ENCODE measurements at places on chromosomes 16 and 17.

- no peak for DNase-seq
Observed at GRCh38 chr17:45398800-45399199, 33.9 kb downstream of the ARHGAP27 start.

- no peak for DNase-seq
Observed at GRCh38 chr16:89443727-89444084, 46.7 kb downstream of the ANKRD11 start.

DNA sequence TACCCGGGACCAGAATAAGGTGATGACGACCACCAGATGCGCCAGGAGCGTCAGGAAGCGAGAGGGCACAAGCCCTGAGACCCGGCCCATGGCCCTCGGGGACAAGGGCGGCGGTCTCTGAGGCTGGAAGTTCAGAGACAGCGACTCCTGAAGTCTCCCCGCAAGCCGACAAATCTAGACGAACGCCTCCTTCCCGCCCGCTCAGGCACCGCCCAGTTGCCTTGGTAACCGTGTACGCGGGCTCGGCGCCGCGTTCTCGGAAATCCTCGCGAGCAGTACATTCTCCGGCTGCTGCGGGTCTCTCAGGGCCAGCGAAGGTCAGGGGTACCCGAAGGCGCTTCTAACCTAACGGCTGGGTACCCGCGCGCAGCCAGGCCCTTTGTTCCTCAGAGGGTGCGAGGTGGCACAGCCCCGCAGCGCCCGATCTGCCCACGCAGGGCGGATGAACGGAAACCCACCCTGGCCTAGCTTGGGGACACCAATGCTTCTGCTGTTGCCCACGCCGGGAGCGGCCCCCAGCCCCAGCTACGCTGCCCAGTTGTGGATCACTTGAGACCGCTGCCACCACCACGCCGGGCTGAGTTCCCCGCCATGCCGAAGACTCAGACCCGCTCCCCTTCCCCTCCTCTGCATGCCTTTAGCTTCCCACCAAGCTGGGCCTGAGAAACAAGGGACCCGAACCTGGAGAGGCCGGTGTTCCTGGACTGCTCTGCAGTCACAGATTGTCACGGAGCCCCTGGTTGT, at the start of gene TMEM107:
Gene TMEM107 (minus strand): TSS at position 184 of the 744 bp plus-strand sequence. CDS start 94 bp downstream, at position 90.
- peak; percentile 87 for DNase-seq

DNA sequence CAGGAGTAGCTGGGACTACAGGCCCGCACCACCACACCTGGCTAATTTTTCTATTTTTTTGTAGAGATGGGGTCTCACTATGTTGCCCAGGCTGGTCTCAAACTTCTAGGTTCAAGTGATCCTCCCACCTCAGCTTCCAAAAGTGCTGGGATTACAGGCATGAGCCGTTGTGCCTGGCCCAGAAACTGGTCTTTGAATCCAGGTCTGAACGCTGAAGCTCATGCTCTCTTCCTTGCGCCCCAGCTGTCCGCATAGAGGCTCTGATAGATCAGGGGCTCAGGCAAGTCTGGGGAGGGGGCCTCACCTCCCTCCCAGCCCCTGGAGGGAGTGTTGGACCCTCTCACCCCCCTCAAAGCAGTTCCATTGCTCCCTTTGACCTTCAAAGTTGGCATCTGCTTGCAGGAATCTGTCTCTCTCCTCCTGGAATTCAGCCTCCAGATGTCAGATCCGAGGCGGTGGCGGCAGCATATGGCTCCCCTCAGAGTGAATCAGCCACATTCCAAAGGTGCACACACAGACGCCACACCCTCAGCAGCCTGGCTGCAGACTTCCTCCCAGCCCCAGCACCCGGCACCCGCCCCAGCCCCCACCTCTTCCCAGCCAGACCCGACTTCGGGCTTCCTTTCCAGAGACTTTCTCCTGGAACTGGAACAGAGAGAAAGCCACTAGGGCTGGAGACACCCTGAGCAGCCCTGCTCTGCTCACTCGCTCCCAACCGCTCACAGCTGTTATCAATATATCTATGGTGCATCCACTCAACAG, 16.9 kb upstream of the GLIS2 start:
- DNase-seq: no peak

DNA sequence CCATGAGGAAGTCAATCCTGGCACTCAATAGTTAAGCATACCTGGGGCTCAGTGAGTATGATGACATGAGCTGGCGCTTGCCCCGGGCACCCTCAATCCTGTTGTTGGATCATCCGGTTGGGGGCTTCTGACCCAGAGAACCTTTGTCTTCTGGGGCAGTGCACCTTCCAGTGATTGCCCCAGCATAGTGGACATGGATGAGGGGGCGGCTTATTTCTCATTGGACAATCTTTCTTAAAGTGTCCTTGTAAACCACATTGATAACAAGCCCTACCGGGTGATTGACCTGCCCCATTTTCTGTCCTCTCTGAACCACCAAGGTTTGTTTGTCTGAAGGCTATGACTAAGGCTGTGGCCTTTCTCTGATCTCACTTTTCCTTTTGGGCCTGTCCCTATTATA, 18.2 kb downstream of the IGSF6 start:
- no peak for DNase-seq

- DNase-seq: no peak
Observed at GRCh38 chr16:49000594-49000993, 281.0 kb downstream of the CBLN1 start.

GRCh38 chr17:40431231-40431602, 12.0 kb upstream of the IGFBP4 start:
- no peak for DNase-seq

DNA sequence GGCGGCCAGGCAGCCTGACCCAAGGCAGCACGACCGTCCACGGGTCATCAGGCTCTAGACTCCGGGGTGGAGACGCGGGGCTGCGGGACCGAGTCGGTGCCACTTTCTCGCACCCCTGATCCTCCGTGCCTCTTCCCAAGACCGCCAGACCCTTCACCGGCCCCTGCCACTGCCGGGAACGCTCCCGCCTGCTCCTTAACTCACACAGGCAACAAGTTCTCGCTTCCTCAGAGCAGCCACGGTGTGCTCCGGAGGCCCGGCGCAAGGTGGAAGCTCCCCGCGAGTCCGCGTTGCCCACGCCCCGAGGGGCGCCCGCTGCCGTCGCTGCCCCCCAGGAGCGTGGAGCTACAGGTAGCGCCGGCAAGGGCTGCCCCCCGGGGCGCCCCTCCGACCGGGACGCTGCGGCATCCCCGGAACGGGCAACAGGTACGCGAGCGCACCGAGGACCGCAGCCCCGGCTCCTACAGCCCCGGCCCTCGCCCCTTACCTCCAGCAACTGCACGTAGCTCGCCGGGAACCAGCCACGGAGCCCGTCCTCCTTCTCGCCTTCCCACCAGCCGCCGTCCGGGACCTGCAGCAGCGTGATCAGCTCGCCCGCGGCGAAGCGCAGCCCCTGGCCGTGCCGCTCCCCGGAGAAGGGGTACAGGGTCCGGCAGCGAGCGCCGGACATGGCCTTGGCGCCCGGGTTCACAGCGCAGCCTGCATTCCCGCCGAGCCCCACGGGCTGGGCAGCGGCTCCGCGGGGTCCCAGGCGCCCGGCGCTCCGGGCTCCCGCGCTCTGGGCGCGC, 491 bp downstream of the GAS7 start:
- no peak for DNase-seq

- DNase-seq: no peak
Observed at GRCh38 chr16:24018485-24018884, 182.7 kb downstream of the PRKCB start.

DNA sequence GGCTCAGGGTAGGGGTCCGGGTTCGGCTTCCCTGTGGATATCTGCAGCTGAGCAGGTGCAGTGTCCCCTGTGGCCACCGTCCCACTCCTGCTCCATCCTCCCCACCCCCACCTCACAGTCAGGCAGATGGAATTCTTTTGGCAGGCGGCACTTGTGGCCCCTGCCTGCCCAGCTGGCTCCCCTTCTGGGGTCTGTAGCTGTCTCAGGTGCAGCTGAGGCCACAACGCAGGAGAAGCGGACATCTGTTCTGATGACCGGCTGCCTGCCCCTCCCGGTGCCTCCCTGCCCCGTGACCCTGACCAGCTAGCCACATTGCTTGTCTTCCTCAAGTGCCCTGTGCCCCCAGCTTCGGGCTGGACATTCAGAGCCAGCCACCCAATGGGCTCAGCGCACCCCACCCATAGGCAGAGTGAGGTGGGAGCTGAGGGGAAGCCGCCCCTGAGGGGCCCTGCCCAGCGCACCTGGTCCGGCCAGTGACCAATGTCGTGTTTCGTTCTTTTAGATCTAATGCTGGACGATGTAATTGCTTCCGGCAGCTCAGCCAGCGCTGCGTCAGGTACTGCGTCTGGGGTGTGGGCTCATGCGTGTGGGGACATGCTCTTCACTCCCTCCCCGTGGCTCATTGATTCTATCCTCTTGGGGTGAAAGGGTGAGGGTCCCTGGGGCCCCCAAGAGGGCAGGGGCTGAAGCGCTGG, 25.2 kb upstream of the ABCC3 start:
- no peak for DNase-seq

DNA sequence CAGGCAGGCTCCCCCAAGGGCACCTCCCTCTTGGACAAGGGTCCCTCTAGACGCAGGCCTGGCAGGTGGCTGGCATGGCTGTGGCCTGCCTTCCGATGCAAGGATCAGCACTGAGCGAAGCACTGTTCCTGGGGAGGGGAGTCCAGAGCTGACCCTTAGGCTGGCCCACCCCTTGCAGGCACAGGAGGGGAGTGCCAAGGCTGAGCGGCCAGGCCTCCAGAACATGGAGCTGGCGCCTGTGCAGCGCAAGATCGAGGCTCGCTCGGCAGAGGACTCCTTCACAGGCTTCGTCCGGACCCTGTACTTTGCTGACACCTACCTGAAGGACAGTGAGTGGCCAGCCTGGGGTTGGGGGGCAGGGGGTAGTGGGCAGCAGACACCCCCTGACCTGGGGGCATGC, 16.8 kb upstream of the MYO15B start:
- DNase-seq: no peak

- DNase-seq: no peak
Observed at GRCh38 chr17:61464130-61464842, 12.1 kb downstream of the TBX4 start.

- no peak for DNase-seq
Observed at GRCh38 chr17:51833045-51833444, 325.5 kb downstream of the CA10 start.

- no peak for DNase-seq
Observed at GRCh38 chr17:37691807-37692206, 48.6 kb upstream of the DDX52 start.

DNA sequence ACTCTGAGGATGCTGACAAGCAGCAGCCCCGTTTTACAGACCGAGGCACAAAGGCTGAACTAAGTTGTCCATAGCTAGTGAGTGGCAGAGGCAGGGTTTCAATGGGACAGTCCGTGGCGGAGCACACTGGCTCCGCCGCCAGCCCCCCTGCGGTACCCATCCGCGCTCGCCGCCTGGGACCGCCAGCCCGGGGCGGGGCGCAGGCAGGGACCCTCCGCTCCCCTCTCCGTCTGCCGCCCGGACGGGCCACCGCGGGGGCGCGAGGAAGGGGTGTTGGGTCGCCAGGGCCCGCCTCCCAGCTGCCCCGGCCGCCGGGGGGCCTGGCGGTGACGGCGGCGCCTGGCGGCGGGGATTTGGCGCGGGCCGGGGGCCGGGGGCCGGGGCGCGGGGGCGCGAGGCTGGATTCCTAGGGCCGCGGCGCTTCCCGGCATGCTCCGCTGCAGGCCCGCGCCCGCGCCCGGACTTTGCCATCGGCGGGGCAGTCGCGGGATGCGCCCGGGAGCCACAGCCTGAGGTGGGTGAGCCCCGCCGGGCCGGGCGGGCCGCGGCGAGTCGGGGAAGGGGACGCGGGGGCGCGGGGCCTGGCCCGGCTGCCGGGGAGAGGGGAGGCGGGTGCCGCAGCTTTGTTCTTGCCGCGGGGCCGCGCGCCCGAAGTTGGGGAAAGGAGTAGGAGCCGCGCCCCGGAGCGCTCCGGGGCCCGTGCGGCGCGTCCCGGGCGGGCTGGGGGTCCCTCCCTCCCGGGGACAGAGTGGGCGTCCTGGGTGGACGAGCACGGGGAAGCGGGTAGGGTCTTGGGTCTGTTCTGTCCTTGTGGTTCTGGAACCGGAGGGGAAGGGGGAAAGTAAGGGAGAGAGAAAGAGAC, at the start of gene TMEM98:
Gene TMEM98 (plus strand): TSS at position 430 of the 862 bp plus-strand sequence. CDS start 3,376 bp downstream, outside the sequence.
- peak; percentile 86 for DNase-seq

GRCh38 chr17:10927712-10928111, 89.8 kb upstream of the PIRT start:
- no peak for DNase-seq

GRCh38 chr16:634051-634670, 1.9 kb downstream of the METTL26 start:
- DNase-seq: no peak

DNA sequence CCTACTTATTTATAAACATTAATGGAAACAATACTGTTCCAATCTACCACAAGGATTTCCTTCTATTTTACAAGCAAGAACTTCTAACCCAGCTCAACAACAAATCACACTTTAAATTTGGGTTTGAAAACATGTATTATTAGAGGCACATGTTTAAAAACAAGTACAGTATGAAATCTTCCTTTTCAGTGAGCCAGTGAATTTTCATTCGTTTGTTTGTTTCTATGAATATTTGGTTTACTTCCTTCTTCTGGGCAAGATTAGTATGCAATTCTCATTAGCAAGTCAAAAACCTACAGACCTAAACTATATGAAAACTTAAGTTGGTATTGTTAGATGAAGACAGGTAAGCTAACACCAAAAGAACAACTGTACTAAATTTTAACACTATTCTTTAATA, 25.7 kb downstream of the SLFN12 start:
- no peak for DNase-seq

DNA sequence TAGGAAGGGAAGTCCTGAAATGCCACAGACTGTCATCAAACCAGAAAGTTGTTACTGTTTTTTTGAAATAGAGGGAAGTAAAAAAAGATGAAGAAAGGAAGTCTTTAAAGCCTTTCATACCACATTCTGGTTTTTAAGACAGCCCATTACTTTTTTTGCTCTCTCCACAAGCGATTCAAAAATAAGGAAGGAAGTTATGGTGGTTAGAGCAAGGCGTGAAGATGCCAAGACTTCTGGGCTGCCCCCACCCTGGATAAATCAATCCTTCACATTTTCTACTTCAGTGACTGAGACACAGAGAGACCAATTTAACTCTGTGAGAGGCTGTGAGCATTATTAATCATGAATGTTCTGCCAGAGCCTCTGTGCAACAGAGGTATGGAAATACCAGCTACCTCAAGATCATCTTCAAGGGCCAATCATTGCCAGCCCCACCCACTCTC, 82.3 kb upstream of the BCAR1 start:
- no peak for DNase-seq

GRCh38 chr16:7366041-7366440, 33.4 kb downstream of the RBFOX1 start:
- no peak for DNase-seq

GRCh38 chr17:10075919-10076318, 122.5 kb downstream of the GAS7 start:
- no peak for DNase-seq

DNA sequence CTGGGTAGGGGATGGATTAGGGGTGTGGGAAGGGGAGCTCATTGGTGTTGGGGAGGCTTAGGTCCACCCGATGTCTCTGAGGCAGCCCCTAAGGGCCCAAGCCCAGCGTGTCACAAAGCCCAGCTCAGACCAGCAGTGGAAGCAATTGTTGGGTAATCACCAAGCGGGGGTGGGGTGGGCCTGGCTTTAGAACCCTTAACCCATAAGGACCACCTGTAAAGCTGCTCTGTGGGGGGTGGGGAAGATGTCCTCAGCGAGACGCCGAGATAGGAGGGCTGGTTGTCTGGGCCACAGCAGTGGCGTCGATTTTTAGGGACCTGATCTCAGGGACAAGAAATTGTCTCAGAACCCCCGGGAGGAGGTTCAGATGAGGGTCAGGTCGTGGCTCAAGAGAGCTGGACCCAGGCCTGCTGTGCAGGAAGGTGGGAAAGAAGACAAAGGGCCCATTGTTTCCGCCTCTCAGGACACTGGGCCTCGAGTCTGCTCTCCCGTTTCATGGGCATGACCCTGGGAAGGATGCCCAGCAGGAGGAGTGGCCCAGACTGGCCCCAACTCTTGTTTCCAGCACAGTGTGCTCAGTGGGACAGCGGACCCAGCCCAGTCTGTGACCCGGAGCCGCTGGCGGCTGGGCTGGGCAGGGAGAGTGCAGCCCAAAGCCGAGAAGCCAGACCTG, 15.9 kb downstream of the ST6GALNAC2 start:
- peak; percentile 68 for DNase-seq

Measured in putamen (tissue), 1 donor.